ENCODE measurements at places on chromosomes 13 and 19.

DNA sequence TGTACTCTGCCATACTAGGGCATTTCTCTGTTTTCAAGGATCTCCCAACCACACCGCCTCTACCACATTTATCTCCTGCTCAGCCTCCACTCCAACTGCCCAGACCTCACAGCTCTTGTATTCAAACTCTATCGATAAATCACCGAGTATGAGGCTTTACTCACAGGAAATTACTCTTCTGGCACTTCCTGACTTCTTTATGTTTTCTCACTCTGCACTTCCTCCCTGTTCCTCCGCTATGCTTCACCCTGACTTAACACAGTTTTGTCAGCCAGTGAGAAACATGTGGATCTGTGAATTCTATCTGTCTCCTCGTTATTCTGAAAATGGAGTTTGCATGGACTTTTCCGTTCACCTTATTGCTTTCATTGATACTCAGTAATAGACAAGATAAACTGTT, 2.6 kb upstream of the CARD8 start:
- DNase-seq = no peak

DNA sequence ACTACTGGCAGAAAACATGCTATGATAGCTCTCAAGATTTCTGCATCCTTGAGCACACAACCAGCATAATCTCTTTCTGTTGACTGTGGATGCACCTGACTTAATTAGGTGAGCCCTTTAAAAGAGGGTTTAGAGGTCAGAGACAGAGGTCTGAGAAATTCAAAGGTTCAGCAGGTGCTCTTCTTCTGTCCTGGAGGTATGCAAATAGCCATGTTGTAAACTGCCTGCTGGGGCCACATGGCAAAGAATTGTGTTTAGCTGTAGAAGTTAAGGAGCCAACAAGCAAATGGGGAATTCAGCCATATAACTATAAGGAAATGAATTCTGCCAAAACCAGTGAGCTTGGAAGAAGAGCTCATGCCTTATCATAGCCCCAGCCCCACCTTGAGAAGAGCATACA, 11.6 kb upstream of the DCLK1 start:
- DNase-seq = no peak

DNA sequence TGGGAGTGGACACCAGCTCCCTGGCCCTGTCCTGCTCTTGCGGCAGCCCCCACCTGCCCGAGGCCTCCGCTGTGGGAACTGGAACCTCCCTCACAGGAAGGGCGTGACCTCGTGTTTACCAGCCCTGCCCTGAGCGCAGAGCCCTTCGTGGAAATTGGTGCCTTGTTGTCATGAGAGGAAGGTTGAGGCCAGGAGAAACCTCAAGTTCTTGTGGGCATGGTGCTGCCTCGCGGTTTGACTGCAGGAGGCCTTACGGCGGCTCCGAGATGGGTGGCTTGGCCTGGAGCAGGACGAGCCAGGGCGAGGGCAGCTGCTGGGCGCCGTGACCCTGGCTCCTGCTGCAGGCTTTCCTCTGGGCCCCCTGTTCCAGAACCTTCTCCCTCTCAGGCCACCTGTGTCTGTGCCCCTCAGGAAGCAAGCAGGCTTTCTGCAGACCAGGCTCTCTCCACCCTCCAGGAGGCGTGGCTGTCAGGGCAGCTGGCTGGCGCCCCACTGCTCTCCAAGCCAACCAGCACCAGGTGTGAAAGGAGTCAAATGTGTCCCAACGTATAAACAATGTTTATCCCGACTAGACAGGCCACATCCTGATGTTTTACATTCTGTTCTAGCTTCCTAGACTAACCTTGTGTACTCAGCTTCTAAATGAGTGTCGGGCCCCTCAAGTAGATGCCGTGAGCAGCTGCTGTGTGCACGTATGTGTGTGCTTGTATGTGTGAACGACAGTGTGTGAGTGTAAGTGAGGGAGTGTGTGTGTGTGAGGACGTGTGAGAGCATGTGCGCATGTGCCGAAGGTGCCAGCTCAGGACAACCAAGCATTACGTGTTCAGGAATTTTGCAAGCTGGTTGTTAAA, 10.4 kb upstream of the RASA3 start:
- DNase-seq = no peak

GRCh38 chr13:49633710-49634109, 5.4 kb downstream of the ARL11 start:
- no peak for DNase-seq

- DNase-seq = no peak
Observed at GRCh38 chr13:44165221-44165888, 208.3 kb upstream of the SERP2 start.

DNA sequence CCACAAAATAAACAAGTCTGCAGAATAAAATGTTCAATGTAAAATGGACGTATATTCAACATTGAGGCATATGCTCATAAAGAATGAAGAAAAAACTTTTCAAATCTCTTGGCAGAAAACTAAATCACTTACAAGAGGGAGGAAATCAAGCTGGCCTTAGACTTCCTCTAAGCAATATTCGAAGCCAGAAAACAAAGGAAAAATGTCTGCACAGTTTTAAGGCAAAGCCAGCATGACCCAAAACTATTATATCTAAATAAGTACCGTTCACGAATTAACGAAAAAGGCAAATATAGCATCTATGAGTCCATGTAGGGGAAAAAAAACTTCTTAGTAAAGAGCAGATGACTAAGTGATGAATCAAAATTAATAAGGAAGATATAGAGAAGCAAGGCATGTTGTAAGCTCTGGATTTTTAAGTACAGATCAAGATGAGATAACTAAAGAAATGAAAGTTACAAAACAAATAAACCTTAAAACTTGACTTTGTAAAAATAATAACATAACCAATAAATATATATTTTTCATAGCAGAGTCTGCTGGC, 101.3 kb downstream of the KCNRG start:
- no peak for DNase-seq

DNA sequence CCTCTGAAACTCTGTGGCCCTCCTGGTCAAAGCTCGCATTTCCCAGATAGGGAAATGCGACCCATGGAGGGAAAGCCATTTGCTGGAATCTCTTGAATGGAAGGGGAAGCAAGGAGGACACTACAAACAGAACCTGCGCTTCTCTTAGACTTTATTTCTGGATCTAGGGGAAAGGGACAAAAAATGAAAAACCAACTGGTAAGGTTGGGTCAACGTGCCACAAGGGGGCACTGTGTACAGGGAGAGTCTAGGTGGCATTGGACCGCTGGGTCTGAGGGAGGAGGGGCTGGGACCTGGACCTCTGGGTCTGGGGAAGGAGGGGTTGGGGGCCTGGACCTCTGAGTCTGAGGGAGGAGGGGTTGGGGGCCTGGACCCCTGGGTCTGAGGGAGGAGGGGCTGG, 5.0 kb downstream of the KLK4 start:
- DNase-seq = no peak

DNA sequence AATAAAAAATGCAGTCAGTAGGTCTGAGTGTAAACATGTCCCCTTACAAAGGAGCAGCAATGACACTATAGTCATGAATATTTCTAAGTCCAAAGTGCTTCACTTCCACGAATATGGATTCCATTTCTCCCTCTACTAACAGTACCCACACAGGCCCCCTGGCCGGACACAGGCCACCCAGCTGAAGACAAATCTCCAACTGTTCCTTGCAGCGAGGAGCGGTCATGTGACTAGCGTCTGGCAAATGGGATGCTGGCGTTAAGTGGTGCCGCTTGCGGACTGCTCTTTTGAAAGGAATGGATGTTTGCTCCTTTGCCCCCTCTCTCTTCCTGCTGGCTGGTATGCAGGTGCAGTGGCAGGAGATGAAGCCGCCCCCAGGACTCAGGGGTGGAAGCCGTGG, 16.2 kb downstream of the PPP1R12C start:
- DNase-seq = no peak

- DNase-seq = no peak
Observed at GRCh38 chr19:51327066-51328001, 14.6 kb downstream of the VSIG10L start.

- DNase-seq = no peak
Observed at GRCh38 chr19:41995959-41996797, 2.1 kb upstream of the ATP1A3 start.

DNA sequence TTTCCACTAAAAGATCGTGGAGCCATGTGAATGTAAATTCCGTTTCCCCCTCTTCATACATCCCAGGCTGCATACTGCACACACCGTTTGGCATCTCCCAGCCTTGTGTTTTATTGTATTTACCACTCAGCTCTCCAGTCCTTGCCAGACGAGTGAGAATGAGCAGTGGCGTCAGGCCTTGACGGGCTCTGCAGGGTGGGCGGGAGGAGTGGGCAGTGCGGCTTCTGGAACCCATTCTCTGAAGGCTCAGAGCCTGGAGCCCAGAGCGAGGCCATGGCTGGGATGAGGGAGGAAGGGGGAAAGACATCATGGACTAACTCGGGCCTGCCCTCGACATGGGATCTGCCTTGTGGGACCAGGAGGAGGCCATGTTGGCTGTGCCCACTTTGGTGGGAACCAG, 25.1 kb downstream of the BICRA start:
- no peak for DNase-seq

- no peak for DNase-seq
Observed at GRCh38 chr13:108326309-108326708, 56.8 kb downstream of the TNFSF13B start.

- no peak for DNase-seq
Observed at GRCh38 chr13:43431290-43431716, 355.5 kb downstream of the ENOX1 start.

- DNase-seq = no peak
Observed at GRCh38 chr19:47379381-47379938, 30.3 kb downstream of the DHX34 start.

GRCh38 chr13:108911807-108912206, 282.4 kb downstream of the MYO16 start:
- DNase-seq = no peak

DNA sequence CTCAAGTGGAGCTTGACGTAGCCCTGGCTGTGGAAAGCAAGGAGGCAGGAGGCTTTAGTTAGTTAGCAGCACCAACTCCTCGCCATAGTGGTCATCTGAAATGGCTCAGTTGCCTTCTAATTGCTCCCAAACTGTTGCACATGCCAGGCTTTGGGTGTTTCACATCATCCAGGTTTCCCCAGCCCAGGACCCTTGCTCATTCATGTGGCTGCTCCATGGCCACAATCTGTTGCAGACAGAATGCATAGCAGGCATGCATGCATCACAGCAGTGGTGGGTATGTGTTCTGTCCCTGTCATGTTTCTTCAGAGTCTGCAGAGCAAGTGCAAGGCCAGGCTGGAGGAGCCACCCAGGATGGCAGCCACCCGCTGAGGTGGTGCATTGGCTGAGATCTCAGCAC, 407.6 kb downstream of the TSHZ3 start:
- no peak for DNase-seq

GRCh38 chr19:10553943-10554381, 10.3 kb downstream of the ATG4D start:
- peak; percentile 29 for DNase-seq

DNA sequence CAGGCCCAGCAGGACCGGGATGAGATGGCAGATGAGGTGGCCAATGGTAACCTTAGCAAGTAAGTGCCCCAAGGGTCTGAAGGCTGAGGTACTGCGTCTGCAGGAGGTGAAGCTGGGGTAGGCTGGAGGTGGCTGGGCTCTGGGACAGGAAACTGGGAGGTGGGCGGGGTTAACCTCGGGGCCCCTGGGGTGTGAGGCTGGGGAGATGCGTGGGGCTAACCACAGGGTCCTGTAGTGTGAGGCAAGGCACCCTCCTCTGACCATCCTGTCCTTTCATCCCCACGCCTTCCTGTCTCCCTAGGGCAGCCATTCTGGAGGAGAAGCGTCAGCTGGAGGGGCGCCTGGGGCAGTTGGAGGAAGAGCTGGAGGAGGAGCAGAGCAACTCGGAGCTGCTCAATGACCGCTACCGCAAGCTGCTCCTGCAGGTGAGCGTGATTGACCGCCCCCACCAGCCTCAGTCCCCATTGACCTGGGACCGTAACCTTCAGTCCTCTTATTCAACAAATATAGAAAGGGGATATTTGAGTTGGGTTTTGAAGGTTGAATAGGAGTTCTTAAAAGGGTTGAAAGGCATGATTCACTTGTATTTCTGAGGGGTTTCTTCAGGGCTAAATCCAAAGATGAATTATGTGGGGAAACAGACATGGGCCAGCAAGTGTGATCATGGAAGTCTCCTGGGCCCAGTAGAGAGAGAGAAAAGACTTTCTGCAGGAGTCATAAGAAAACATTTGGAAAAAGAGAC, 35.7 kb downstream of the KCNC3 start:
- no peak for DNase-seq

DNA sequence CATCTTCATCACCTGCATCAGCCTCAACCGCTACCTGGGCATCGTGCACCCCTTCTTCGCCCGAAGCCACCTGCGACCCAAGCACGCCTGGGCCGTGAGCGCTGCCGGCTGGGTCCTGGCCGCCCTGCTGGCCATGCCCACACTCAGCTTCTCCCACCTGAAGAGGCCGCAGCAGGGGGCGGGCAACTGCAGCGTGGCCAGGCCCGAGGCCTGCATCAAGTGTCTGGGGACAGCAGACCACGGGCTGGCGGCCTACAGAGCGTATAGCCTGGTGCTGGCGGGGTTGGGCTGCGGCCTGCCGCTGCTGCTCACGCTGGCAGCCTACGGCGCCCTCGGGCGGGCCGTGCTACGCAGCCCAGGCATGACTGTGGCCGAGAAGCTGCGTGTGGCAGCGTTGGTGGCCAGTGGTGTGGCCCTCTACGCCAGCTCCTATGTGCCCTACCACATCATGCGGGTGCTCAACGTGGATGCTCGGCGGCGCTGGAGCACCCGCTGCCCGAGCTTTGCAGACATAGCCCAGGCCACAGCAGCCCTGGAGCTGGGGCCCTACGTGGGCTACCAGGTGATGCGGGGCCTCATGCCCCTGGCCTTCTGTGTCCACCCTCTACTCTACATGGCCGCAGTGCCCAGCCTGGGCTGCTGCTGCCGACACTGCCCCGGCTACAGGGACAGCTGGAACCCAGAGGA, 2.6 kb downstream of the P2RY11 start:
- DNase-seq = no peak

- no peak for DNase-seq
Observed at GRCh38 chr19:16148443-16149229, 5.2 kb downstream of the HSH2D start.

DNA sequence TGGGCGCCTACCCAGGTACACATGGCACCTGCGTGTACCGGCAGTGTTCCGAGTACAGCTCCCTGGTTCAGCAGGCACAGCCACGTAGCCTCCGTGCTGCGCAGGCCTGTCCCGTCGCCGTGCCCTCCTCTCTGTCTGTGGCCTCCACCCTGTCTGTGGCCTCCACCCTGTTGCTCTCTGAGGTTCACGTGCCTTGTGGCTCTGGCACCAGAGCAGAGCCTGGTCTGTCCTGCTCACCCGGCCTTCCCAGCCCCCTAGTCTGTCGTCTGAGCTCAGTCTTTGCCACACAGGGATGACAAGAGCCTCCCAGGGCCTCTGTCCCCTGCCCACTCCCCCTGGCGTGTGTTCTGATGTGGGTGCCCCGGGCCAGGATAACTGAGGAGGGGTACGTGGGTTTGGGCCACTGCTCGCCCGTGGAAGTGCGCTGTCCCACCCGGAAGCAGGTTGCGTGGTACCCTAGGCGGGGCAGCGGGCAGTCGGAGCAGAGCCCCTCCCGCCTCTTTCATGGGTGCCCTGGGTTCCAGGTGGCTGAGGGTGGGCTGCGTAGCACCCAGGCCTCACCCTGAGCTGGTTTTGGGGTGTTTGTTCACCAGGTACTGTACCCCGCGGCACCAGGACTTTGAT, 71.7 kb downstream of the KDM4B start:
- DNase-seq = no peak

- no peak for DNase-seq
Observed at GRCh38 chr19:18488838-18489626, 32.8 kb downstream of the ELL start.

GRCh38 chr19:16077984-16078758, 1.9 kb downstream of the TPM4 start:
- DNase-seq = no peak

GRCh38 chr13:30696278-30697176, 38.8 kb upstream of the ALOX5AP start:
- DNase-seq = no peak

GRCh38 chr19:2338055-2338615, 9.7 kb downstream of the SPPL2B start:
- no peak for DNase-seq

All from stimulated activated CD8-positive, alpha-beta memory T cell treated with anti-CD3 and anti-CD28 coated beads, Interleukin-7, amount 100 ng/mL, for 4 hours (primary cell).